Activated B cell treated with CpG ODN at 0.5 μM for 24 hours (primary cell): ENCODE measurements at places on chromosomes 3 and 15. TPM values are rescaled to one million over a fixed set of nuclear protein-coding genes. Genes with fewer than 3 reads are reported as not detected.

DNA sequence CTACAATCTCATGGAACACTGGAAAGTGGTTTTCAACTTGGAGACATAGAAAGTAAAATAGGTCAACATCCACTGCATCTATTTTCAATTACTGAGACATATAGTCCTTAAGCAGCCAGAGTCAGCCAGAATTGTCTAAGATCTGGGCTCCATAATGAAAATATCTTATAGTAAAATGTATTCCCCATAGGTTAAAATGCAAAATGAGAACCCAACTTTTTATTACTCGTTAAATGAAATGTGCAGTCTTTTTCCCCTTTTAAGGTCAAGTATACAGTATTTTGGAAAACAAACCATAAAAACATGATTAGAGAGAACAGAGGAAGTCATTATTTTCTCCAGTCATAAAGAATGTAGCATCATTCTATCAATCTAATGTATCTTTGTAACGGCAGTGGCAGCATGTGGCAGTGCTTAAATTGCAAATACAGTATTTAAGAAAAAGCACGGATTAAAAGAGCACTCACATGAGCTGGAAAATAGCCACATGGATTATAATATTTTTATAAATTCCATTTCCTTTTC is 64.4 kb upstream of the CPB1 start:
- no peak for DNase-seq

DNA sequence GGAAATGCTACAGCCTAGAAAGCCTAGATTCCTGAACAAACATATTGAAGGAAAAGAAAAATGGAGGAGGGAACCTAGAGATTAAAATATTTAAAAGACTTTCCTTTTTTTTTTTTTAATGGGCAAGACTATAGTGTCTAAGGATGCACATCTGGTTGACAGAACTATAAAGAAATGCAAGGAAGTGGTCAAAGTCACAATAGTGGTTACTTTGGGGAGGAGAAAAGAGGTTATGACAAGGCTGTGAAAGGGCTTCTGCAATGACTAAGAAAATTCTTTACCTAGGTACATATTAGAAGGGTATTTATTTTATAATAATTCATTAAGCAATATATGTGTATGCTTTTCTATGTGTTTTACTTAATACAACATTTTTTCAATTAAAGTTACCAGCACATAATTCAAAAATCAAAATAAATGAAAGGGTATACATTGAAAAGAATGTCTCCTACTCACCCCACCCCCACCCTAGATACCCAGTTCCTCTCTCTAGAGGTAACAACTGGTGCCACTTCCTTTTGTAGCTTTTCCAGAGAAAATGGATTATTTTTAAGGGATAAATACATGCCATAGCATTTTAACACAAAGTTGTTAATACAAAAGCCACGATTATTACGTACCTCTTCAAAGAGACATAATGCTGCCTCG is 70.1 kb downstream of the HERC1 start:
- no peak for DNase-seq

PLA2G4D gene
- not detected in 2 replicates for total RNA-seq

DNA sequence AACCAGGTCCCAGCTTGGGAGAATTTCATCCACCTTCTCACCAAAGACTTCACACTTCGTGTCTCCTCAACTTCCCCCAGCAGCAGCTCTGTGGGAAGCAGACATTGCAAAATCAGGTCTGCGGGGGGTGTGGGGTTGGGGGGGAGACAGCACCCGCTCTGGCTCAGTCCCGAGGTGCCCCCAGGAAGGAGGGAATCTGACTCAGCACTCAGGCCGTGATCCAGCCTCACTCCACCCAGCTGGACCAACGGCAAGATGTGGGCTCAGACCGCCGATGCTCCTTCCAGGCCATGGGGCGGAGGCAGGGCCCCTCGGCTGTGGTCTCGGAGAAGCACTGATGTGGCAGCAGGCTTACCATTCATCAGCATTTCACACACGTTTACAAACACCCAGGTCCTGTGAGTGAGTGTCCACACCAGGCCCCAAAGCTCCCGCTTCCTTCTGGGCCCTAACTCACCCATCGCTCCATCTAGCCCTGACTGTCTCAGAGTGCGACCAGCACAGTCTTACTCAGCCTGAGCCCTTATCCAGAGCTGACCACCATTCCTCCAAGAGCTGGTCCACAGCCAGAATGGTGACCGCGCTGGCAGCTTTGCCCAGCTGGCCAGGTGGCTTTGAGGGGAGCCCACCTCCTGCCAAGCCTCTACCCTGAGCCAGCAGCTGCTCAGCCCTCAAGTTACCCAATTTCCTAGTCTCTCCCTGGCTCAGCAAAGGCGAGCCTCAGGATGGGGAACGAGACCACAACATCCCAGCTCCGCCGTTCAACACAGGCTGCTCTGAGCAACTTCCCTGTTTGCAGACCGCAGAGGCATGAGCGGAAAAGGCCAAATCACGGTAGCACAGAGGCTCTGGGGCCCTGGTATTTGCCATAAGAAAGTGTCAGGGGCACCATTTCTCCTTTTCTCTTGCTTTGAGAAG is 3.3 kb downstream of the STAB1 start:
- no peak for DNase-seq

DNA sequence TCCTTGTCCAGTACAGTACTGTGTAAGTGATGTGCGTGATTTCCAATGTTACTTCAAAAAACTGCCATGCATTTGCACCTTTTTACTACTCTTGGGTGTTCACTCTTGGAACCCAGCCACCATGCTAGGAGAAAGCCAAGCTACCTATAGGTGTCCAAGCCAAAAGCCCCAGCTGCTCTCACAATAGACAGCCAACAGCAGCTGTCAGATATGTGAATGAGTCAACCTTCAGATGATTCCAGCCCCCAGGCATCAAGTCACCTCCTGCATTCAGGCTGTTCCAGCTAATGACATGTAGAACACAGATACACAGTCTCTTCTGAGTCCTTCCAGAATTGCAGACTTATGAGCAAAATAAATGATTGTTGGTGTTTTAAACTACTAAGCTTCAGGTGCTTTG is 417.7 kb upstream of the TGFBR2 start:
- DNase-seq: no peak

TRPM1 gene
- total RNA-seq: 0.05 TPM in 1 of 2 replicates, not detected in the other

DNA sequence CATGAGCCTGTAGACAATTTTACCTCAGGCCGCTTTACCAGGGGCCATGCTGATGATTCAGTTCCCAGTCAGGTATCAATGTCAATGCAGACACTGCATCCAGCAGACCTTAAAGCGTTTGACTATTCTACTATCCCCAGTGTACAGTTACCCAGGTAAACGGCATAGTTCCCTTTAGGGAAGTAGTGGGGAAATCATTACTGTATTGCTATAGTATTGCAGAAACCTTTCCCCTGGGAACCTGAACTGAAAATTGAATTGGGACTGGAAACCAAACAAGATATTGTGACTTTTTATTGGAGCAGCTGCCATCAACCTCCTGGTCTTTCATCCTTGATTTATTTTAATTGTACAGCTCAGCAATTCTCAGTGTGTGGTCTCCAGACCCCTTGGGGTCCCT is 6.6 kb upstream of the INAFM2 start:
- no peak for DNase-seq

DNA sequence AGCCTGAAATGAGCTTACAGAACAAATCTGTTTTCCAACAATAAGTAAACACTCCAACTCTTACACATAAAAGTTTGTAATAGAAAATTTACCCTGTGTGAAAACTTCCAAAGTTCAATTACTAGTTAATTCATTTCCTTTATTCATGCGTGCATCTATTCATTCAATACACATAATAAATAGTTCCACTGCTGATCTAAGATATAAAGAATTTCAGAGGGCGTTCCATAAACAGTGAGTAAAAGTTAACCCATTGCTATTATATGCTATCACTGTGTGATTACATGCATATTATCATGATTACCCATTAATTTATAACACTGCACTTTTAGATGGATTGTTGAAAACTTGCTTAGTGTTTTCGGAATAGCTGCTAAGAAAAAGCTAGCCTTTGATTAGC is 36.2 kb upstream of the CFAP20DC start:
- DNase-seq: no peak

- no peak for DNase-seq
Observed at GRCh38 chr15:25415217-25415616, 23.6 kb downstream of the UBE3A start.
